ENCODE measurements at places on chromosomes 6 and 20.

- DNase-seq, result peak; percentile 48
Measured at GRCh38 chr6:141562186-141562811, 570.4 kb upstream of the GJE1 start.

DNA sequence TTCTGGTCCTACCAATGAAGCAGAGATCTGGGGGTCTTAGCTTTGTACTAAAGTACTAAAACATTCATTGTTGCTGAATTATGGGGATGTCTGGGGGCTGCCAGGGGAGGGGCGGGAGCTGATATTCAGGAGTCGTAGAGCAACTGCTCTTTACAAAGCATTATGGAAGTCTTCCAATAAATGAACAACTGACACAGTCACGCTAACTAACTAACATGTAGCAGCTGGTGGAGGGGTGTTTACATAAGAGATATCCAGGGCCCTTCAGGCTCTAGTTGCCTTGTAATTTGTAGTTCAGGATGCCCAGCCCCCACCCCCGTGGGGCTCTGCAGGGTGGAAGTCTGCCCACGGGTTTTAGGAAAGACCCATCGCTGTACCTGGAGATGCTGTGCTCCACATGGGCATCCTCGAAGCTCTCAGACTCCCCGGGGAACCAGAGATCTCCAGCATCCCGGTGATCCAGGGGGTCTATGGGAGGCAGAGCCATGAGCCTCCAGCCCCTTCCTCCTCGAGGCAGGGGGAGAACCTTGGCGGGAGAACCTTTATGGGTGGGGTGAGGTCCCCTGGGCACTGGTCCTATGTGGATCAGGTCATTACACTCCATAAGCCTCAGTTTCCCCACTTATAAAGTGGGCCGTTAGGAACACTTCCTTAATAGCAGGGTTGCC, 3.4 kb downstream of the TREM2 start:
- no peak for DNase-seq

DNA sequence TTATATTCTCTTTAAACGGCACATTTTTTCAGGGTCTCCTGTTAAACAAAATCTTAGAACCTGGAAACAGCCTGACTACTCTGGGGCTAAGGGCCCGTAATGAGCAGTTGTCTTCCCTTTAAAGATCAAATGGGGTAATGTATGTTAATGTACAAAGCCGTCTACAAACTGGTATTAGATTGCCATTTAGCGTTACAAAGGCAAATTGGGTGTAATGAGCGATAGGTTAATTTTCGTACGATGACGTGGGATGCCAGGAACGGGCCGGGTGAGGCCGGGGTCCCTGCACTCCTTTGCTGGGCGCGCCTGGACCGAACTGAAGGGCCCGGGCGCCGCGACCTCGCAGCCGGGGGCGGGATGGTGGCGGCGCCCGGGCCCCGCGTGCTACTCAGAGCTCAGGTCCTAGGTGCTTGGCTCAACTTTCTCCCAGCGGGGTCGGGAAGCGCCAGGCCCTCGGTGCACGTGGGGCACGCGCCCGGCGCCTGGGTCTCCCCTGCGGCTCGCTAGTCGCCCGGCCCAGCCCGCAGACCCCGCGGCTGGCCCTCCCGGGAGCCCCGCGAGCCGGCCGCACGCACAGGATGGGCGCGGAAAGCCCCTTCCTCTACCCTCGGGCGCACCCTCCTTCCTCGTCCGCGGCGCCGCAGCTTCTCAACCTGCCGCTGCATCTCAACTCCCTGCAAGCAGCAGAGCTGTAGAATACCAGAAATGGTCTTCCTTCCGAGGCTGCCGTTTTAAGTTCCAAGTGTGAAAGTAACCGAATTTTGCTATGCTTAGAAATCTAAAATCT, 5.9 kb downstream of the NKX2-4 start:
- DNase-seq, result no peak

GRCh38 chr6:121791396-121792315, 356.2 kb downstream of the GJA1 start:
- DNase-seq, result no peak

All from left hindlimb (tissue), 1 donor.